ENCODE measurements at places on chromosomes 1 and 21. TPM values are rescaled to one million over a fixed set of nuclear protein-coding genes. Genes with fewer than 3 reads are reported as not detected.

HES5 gene
- not detected for total RNA-seq

SELE gene
- total RNA-seq = not detected

RNU1-2 gene
- 1,564 TPM for total RNA-seq

CBR3 gene
- total RNA-seq = 14.6 TPM

LCE2B gene
- not detected for total RNA-seq

PDPN gene
- total RNA-seq = not detected

TMEM183A gene
- 48.9 TPM for total RNA-seq

GPX7 gene
- 18.0 TPM for total RNA-seq

C2CD4D gene
- total RNA-seq = not detected

KRTAP21-2 gene
- total RNA-seq = not detected

S100A14 gene
- not detected for total RNA-seq

DNA sequence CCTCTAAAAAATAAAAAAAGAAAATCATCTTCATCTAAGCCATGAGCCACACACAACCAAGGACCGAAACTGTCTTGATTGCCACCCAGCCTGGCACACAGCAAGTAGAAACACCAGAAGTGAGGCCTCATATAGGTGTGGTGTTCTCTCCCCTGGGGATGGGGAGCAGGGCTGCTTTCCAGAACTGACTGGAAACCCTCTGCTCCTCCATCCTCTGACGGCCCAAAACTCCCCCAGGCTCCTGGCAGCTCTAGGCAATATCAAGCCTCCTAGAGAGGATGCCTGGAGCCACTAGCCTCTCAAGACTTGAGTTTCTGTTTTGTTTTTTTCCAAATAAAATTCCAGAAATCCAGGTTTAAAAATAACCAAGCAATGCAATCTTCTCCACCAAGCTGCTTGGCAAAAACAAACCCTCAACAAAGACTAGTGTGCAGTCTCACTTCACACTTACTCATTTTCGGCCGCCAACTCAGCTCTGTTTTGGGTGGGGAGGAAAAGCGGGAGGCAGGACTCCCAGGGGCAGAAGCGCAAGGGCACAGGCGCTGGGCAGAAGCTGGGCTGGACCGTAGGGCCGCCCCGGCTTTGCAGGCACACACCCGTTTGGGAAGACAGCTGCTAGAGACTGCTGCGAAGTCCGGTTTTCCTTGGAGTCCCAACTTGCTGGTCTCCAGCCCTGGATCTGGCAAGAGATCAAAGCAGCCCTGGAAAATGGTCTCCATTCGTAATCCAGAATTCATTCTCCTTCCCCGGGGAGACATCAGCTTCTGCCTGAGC lies 78.2 kb upstream of the CAPZB start:
- DNase-seq = peak; percentile 42

- DNase-seq = no peak
These were observed 85.9 kb upstream of the EDEM3 start for GRCh38 chr1:184840596-184840995.

DNA sequence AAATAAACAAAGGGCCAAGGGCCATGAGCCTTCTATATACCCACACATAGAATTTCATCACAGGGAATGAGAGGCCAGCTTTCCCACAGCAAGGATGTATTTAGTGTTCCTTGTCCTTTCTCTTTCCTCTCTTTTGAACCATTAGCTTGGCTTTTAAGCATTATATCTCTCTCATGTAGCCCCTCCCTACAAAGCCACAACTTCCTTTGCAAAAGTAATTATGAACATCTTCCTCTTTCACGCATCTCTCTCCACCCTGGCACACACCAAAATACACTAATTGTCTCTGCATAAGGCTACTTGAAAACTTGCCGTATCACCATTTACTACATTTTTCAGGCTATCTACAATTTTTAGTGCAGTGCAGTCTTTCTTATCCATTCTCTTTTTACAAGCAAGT lies 1.9 kb upstream of the AK5 start:
- DNase-seq = no peak

- no peak for DNase-seq
These were observed 3.7 kb upstream of the RHEX start for GRCh38 chr1:206049293-206049692.

- no peak for DNase-seq
These were observed 44.0 kb upstream of the HMGB4 start for GRCh38 chr1:33819913-33820311.

DNA sequence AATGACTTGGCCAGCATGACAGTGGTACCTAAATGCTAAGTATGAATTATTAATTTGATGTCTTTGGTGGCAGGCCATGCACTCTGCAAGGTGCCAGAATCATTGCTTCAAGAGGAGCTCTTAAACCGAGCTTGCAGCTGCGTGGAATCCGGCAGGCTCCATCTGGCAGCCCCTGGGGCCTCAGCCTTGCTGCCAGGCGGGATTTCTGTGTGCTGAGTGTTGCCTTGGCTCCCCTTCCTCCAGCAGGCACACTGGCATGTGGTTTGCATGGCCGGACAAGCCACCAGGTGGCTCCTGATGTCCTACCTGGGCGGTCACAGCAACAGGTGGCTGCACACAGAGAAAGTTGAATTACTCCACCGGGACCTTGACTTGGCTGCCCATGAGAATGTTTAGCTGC lies 155.4 kb downstream of the URB2 start:
- no peak for DNase-seq

- no peak for DNase-seq
These were observed 94.8 kb upstream of the KIAA0040 start for GRCh38 chr1:175287377-175287776.

GRCh38 chr1:40782371-40782956 lies 1.1 kb upstream of the KCNQ4 start:
- no peak for DNase-seq

- DNase-seq = no peak
These were observed 28.6 kb downstream of the TRIM67 start for GRCh38 chr1:231190456-231190855.

DNA sequence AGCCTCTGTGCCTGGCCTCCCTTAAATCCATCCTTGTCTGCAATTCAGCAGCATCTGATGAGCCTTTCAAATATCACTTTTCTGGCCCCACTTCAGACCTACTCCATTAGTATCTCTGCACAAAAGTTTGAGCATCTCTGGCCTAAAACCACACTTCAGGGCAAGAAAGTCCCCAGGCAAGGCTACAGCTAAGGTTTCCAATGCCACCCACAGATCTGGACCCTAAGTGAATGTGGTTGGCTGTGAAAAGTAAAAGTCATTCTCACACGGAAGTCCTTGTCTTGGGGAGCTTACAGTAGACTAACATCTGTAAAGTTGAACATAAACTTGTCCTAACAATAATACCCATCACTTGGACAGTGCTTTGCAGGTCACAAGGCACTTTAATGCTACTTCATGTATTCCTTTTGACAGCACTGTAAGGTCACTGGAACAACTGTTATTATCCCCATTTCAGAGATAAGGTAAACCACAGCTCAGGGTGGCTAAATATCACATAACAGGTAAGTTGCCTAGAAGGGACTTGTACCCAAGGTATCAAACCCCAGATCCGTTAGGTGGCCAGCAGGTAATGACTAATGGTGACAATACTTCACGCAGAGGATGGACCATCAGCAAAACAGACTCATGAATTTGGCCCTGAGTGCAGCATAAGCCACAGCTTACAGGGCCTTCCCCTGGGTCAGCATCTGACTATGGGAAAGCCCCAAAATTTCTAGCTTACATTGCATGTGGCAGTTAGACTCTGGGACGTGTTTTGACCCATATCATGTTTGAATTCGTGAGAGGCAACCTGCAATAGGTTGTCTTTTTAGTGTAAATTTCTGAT lies 356.0 kb downstream of the HHAT start:
- DNase-seq = no peak

- DNase-seq = no peak
These were observed 115.4 kb upstream of the RAB4A start for GRCh38 chr1:229155472-229155871.

- no peak for DNase-seq
These were observed 22.1 kb downstream of the ECHDC2 start for GRCh38 chr1:52899445-52899894.

DNA sequence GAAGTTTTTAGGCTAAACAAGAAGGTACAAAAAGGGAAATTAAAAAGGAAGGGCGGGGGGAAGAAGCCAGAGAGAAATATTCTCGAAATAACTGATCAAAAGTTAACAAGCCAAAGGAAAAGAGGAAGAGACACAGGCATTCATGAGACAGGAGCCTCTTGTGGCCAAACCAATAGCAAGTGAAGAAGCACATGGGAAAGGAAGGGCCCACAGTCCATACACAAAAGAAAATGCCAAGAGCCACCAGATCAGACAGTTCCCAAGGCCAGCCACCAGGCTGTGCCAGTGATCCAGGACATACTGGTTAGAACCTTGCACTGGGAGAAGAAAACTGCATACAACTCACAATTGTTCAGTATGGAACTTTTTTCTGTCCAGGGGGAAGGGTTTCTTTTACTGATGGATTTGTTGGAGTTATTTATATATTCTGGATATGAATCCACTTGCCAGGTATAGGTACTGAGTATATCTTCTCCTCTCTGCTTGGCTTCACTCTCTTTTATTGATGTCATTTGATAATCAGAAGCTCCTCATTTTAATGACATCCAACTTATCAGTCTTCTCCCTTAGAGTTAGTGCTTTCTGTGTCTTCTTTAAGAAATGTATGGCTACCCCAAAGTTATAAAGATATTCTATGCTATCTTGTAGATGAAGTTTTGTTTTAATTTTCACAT lies 76.8 kb downstream of the CD46 start:
- peak; percentile 90 for DNase-seq

DNA sequence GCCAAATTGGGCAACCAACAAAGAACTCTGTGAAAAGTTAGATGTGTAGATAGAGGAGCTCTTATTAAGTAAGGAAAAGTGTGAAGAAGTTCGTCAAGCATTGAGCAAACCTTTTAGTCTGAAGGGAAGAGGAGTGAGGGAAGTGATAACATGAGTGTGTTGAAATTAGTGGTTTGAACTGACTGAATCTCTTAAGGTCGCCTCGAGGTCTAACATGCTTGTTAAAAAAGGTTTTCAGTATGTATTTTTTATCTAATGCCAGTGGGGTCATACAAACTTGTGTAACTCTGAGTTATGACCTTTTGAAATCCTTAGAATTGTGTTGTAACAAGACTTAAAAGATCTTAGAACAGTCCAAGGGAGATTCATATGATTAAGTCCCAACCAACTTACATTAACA lies 34.1 kb downstream of the SOAT1 start:
- DNase-seq = no peak
